ENCODE measurements at places on chromosomes 12 and 14. TPM values are rescaled to one million over a fixed set of nuclear protein-coding genes. Genes with fewer than 3 reads are reported as not detected.

- DNase-seq = no peak
Observed at GRCh38 chr12:58811346-58811745, 109.0 kb downstream of the LRIG3 start.

RIMBP2 gene
- 0.70 TPM for total RNA-seq

DNA sequence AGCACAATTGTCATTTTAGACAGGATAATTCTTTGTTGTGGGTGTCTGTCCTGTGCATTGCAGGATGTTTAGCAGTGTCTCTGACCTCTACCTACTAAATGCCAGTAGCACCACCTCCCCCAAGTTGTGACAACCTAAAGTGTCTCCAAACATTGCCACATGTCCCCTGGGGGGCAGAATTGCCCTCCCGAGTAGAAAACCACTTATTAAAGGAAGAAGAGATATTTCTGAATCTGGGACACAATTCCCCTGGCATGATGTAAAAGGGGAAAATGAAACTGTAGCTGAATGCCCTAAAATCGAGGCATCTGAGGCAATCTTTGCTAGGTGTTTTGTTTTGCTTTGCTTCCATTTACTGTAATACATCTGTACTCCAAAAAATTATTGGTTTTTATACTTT, 116.8 kb upstream of the NAP1L1 start:
- DNase-seq = no peak

PTPN6 gene
- total RNA-seq = 18.9 TPM

GRCh38 chr14:105350450-105351244, 36.1 kb downstream of the PACS2 start:
- no peak for DNase-seq

- no peak for DNase-seq
Observed at GRCh38 chr12:13094367-13094766, 9.1 kb downstream of the GSG1 start.

- no peak for DNase-seq
Observed at GRCh38 chr12:57461276-57461916, 1.8 kb downstream of the GLI1 start.

FLRT2 gene
- total RNA-seq = 8.4 TPM

EXOC5 gene
- total RNA-seq = 31.4 TPM

COL2A1 gene
- not detected for total RNA-seq

GRCh38 chr14:54812617-54813016, 90.0 kb downstream of the GCH1 start:
- no peak for DNase-seq

DNA sequence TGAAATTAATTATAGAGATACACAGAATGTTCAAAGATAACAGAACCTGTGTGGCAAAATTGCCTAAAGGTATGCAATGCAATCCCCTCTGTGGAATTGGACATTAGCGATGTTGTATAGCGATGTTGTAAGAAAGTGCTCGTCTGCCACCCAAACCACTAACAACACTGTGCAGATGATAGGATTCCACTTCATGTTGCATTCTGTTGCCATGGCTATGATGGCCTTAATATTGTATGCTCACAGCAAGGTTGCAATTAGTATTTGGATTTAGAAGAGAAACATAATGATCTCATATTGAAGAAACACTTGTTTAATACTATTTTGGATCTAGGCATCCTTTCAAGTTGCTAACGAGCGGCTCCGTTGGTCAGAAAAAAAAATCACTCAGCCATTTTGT, 260.3 kb downstream of the BCAT1 start:
- no peak for DNase-seq

- no peak for DNase-seq
Observed at GRCh38 chr14:88305528-88306322, 17.3 kb downstream of the KCNK10 start.

TCL1B gene
- not detected for total RNA-seq

DNA sequence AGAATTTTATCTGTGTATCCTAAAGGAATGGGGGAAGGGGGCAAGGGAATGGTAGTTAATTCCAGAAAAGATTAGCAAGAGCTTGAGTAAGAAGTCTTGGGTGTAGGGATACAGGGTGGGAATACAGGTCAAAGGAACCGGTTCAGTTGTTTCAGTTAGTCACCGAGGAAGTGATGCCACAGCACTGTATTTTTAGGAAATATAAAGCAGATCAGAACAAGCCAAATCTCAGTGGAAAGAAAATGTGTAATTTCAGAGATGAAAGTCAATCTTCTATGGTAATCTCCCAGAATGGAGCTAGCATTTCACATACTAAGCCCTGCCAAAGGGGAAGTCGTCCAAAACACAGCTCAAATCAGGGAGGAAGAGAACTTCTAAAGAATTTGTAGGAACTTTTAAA, 4.7 kb upstream of the TUBA1C start:
- no peak for DNase-seq

DNA sequence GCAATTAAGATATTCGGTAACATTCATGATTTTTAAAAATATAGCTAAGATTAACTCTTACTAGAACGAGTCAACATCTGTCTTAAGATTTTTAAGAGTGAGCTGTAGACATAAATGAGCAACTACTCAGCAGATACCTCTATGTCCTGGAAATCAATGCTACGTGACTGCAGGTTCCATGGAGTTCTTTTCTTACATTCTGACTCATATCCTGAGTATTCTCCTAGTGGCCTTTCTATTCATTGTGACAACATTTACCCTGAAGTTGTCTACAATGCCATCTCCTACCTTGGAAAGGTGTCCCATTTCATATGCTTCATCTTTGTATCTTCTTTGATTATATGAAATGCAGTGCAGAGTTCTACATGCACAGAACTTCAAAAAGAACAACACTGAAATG, 59.9 kb downstream of the PKP2 start:
- no peak for DNase-seq

LRP1 gene
- 60.8 TPM for total RNA-seq

DNA sequence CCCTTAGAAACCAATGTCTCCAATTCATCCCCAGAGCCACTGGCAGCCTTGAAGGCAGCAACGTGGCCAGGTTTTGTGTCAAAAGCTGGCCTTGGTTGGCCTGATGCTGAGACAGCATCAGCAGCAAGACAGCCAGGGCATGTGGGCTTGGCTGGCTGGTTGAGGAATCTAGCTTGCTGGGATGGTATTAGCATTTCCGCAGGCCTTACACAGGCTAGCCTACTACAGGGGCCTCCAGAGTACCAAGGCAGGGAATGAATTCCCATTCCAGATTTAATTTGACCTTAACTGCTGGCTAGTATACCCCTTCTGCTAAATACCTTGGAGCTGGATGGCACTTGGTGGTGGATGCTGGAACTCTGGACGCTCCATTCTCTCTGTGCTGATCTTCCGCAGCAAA, 15.8 kb downstream of the NGDN start:
- DNase-seq = no peak

DNA sequence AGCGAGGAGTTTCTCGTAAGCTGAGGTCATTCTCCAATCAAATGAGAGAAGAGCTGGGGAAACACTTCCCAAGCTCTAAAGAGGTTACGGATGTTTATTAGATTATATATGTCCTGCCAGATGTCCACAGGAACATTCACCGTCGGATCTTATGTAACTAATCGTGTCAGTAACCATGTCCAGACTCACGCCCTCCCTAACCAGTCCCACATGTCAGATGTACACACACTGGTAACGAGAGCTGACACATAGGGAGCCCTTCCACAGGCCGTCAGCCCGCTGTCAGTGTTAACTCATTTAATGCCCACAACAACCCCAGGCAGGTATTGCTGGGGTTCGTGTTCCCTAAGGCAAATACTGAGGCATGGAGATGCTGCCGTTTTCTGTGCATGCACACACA, 223.7 kb upstream of the RTL1 start:
- DNase-seq = no peak

GRCh38 chr12:27534765-27535161, 10.8 kb downstream of the PPFIBP1 start:
- no peak for DNase-seq

KRT72 gene
- not detected for total RNA-seq

DNA sequence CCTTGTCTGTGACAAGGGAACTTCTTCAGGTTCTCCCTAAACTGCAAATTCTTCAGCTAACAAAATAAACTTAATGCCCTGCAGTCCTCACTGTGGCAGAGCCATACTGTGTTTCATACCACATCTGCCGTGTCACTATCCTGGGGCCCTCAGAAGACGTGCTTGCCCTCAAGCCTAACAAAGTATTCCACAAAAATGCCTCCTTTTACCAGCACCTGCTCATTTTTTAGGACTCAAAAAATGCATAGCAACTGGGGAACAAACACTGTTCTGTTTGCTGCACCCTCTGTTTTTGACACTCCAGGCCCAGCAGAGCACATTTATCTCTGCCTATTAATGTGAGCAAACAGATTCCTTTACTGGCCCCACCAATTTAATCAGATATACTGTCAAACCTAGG, 270.7 kb upstream of the SSTR1 start:
- no peak for DNase-seq

DNA sequence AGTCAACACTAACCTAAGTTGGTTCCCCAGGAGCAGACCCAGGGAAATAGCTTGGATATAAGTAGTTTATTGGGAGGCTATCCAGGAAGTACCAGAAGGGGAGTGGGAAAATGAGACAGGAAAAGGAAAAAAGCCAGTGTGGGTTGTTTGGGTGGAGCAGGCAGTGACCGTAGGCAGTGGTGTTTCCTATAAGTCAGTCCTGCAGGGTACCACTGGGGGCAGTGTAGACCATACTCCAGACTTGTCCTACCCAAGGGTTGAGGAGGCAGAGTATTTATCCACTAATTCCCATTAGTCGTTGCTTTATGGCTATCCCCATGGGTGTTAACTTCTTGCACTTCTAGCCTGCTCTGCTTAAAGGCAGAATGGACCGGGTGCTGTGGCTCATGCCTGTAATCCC, 6.4 kb upstream of the CCDC60 start:
- DNase-seq = no peak

- DNase-seq = no peak
Observed at GRCh38 chr14:104134061-104134965, 4.1 kb upstream of the KIF26A start.

- DNase-seq = no peak
Observed at GRCh38 chr12:19131025-19131444, 1.5 kb downstream of the PLEKHA5 start.

DNA sequence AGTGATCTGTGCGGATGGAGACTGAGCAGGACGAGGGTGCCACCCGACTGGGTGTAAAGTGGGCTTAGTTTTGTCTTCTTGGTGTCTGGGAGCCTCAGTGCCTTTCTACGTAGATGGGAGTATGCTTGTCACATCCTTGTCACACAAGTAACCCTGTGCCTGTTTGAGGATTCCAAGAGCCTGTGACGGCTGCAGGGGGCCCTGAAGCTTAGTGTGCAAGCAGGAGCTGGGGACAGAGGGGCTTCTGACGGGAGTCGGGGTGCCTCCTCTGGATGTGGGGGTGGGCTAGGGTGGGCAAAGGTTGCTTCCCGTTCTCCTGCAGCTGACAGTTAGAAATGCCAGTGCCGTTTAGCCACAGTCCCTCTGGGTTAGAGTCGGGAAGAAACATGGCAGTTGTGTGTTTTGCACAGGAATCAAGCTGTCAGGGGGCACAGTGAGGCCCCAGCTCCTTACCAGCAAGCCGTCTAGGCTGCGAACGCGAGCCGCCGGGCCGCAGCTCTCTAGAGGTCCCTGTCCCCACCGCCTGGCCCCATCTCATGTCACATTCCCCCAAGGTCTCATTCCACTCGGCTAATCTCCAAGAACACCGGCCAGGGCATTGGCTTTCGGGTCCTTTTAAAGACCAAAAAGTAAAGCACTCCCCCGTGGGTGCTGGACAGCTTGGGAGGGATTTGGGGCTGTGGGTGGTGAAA, 7.0 kb downstream of the RTL1 start:
- no peak for DNase-seq

GRCh38 chr12:76980196-76980595, 85.2 kb downstream of the E2F7 start:
- no peak for DNase-seq

NPFF gene
- not detected for total RNA-seq

FAM186B gene
- 0.19 TPM for total RNA-seq

PRPH gene
- 0.57 TPM for total RNA-seq

RPS6KA5 gene
- total RNA-seq = 7.6 TPM

DNA sequence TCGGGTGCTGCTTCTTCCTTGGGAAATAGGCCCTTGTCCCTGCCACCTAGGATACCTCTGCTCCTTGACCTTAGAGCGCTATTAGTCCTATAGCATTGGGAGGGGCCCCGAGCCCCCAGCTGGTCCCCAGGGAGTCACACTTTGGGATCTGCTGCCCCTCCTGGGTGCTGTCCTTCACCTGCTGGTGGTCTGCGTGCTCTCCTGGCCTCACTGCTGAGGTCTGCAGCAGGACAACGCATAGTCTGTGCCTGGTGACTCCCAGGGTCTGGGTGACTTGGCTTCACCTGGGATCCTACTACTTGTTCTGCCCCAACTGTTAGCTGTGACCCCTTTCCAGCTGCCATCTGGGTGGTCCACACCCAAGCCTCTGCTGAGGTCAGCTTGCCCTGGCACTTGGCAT, 8.8 kb downstream of the TCL1B start:
- no peak for DNase-seq

GRCh38 chr12:69894800-69895383, 69.9 kb downstream of the MYRFL start:
- no peak for DNase-seq

BRAP gene
- 11.5 TPM for total RNA-seq

TAS2R20 gene
- 1.2 TPM for total RNA-seq

DNA sequence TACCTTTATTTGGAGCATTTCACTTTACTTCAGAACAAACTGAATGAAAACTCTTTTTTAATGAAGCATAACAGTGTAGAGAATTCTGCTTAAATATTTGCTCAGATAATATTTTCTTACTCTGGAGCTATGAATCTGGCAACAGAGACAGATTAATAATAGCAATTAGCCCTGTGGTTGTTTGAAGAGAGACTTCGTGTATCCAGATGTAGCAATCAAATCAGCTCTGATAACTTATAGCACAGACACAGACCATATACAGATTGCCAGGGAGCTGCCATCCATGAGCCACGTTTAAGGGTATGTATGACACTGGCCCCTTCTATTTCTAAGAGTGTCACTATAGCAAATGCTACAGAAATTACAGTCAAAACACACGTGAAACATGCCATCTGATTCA, 146.6 kb downstream of the EXOC5 start:
- DNase-seq = no peak

REM2 gene
- total RNA-seq = 0.38 TPM

NTN4 gene
- 19.4 TPM for total RNA-seq

DNA sequence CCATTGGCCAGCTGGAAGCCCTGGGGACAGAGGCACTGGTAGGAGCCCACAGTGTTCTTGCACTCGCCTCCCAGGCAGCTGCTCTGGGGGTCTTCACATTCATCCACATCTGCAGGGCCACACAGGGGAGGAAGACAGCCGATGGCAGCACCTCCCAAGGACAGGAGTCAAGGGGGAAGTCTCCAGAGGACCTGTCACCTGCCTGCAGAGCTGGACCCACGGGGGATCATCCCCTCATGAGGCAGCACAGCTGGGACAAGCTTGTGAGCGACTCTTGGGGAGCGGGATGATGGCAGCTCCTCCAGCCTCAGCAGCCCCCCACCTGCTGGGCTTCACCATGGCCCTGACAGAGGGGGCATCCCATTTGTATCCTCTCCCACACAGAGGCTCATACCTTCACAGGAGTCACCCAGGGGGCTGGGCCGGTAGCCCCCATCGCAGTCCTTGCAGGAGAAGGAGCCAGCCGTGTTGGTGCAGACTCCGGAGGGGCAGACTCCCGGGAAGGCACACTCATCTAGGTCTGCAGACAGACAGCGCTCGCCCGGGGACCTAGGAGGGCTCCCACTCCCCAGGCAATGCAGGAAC, 15.4 kb downstream of the ISCA2 start:
- no peak for DNase-seq

- no peak for DNase-seq
Observed at GRCh38 chr12:39000370-39000769, 95.0 kb upstream of the CPNE8 start.

KLHL33 gene
- total RNA-seq = not detected
